Bone marrow (tissue), 2 donors: ENCODE measurements at places on chromosomes 11 and 22.

DNA sequence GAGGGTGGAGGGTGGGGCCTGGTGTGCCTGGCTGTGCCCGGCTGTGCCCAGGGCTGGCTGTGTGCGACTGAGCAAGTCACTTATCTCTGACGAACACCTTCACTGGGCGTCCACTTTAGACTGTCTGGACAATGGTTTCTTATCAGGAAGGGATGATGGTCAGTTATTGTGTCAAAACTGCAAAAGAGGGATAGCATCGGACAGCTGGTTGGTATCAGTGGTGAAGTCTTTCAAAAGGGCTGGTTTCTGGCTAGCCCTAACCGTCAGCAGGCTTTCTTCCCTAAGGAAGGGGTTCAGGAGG, 4.1 kb upstream of the MGAT3 start:
- no peak for DNase-seq

GRCh38 chr22:20199906-20200305, 49.1 kb upstream of the CCDC188 start:
- no peak for DNase-seq

DNA sequence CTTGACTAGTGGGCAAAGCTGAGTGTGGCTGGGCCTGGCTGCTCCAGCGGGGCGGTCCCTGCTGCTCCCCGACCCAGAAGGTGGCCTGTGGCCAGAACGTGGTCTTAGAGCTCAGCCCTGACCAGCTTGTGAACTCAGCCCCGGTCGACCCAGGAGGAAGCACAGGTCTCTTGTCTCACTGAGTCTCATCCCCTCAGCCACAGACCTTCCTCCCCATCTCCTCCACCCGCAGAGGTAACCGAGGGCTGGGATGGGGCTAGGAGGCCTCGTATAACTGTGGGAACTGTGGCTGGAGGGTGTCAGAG, 546.2 kb upstream of the B3GAT1 start:
- DNase-seq = no peak

DNA sequence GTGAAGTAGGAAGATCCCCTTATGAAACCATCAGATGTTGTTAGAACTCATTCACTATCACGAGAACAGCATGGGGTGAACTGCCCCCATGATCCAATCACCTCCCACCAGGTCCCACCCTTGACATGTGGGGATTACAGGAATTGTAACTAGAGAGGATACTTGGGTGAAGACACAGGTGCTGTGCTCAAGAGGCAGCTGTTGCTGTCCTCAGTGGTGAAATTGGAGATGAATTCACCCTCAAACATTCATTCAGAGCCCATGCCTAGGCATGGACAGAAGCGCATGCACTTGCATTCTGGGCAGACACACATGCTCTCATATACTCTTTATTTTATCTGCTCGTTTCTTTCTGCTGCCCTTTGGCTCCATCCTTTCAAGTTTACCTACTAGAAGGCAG, 385.0 kb downstream of the INSC start:
- DNase-seq = no peak

DNA sequence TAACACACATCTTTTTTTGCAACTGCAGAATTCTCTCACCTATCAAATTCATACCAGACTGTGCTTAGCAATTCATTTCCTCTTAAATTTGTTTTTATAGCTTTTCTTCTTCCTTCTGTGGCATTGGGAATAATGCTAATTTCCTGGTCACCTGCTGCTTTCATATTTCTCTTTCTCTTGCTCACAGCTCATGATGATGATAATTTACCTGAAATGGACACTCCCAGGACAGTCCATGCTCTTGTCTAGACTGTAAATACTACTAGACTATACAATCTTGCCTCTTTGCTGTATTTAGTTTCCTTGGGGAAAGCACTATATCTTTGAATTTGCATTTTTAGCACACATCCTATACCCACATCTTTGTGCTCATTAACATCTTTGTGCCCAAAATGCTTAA, 15.5 kb downstream of the CASP5 start:
- DNase-seq = no peak

GRCh38 chr11:58926695-58927094, 12.6 kb upstream of the GLYATL1 start:
- DNase-seq = no peak

- no peak for DNase-seq
These were observed 14.0 kb upstream of the SMIM38 start for GRCh38 chr11:69141742-69142141.

DNA sequence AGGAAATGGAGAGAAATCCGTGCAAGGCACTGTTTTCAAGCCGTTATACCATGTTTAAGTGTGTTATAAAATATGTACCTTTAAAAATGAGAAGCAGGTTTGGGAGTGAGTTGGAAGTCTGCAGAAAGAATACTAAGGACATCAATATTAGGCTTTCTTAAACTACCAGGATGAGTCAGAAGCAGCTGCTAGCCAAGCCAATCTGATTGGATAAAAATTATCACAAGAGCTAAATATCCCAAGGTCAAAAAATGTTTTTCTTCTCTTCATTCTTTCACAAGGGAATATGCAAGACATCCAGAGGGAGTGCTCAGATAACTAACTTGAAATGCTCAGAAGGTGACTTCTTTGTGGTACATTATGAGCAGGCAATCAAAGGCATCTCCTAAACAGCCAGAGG, 19.3 kb upstream of the CKAP5 start:
- DNase-seq = no peak

GRCh38 chr11:34641456-34641855, 20.6 kb downstream of the EHF start:
- no peak for DNase-seq

GRCh38 chr22:44571566-44572413, 73.8 kb upstream of the RTL6 start:
- DNase-seq = no peak

- no peak for DNase-seq
These were observed 46.4 kb downstream of the PPP6R3 start for GRCh38 chr11:68506908-68507307.

GRCh38 chr11:10641912-10642697, 51.5 kb downstream of the IRAG1 start:
- no peak for DNase-seq

- no peak for DNase-seq
These were observed 1417.1 kb downstream of the BRD1 start for GRCh38 chr22:48410536-48410935.

- no peak for DNase-seq
These were observed 1.2 kb downstream of the ELFN2 start for GRCh38 chr22:37425800-37426705.

GRCh38 chr11:67700548-67701262, 26.3 kb upstream of the ALDH3B2 start:
- no peak for DNase-seq

DNA sequence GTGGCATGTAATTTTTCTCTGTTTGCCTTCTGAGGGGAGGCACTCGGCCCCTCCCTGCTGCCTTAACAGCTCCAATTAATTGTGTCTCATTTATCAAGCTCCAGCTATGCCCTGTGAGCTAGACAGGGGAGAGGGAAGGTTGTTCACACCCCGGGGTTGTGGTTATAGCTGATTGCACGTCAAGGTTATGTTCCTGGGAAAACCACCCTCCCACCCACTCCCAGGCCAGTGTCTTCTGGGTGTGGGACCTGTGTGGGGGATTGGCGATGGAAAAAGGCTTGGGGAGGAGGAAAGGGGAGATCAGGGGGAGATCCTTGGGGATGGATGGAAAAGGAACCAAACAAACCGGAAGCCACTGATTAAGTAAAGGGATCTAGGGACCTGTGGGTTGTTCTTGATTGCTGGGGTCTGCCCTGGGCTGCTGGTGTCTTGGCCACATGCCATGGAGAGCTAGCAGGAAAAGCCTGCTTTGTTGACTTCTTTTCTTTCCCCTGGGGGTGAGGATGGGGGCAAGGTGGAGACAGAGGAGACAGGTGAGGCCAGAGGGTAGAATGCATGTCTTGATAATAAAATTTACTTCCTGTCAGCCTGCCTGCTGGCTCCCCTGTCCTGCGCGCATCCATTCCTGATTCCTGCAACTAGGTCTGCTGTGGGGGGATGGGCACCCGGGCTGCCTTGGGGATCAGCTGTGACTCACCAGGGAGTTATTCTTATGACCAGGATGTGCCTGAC, 13.5 kb upstream of the SORL1-AS1 start:
- DNase-seq = no peak

DNA sequence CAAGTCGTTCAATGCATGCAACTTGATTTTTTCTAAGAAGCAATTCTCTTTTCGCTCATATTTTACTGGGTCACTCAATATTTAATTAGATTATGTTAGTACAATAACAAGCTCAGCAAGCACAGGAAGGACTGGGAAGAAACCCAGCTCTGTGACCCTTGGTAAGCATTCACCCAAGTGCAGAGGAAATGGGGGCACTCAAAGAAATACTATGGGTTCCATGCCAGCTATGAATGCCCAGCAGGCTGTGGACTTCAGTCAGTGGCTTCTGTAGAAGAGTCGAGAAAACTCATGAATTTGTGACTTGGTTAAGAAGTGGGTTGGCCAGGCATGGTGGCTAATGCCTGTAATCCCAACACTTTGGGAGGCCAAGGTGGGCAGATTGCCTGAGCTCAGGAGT, 123.6 kb downstream of the GALNT18 start:
- DNase-seq = no peak

GRCh38 chr22:39254789-39255298, 10.1 kb upstream of the PDGFB start:
- no peak for DNase-seq

GRCh38 chr11:65866509-65867283, 5.9 kb downstream of the EFEMP2 start:
- no peak for DNase-seq

GRCh38 chr11:3128356-3129180, 36.5 kb downstream of the OSBPL5 start:
- DNase-seq = no peak

DNA sequence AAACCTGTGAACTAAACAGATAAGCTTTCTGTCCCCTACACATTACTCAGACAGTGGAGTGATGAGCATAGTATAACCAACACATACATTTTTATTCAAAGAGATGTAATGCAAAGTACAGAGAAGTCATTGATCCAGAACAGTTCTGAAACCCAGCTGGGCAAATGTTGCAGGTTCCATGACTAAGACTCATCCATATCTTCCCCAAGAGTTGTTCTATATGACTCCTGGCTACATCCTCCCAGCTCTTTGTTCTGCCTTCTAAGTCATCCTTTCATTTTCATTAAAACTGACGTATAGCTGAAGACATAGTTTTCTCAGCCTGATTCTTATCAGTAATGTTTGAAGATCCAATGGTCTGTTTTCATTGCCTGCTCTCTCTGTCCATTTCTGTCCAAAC, 47.3 kb downstream of the PLAAT5 start:
- DNase-seq = no peak

DNA sequence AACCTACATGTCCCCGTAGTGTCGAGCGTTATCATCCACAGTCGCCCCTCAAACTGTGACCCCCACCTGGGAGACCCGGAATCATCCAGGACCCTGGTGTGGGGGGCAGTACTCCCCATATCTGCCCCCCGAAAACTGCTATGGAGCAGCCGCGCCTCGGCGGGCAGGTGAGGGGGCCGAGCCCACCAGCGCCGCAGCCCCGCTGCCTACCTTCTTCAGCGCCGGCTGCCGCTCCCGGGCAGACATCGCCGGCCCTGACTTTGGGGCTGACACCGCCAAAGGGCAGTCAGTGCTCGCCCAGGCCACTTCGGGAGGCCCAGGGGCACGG, 825 bp downstream of the ARHGAP20 start:
- DNase-seq = no peak

DNA sequence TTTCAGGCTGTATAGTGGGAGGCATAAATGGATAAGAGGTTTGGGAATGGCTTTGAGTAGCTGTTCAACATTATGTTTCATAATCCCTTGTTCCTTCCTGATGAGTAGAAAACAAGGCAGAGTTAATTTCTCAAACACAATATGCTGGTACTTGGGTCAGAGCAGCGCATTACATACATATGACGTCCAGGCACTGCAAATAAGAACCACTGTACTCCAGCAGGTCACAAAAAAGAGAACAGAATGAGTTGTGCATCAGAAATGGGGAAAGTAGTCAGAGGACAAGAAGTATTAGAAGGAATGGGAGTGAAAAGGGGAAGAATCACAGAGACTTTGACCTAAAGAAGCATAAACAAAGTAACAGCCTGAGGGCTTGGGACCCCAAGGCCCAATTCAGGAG, 44.0 kb upstream of the RDX start:
- no peak for DNase-seq

- no peak for DNase-seq
These were observed 222.5 kb downstream of the SOX6 start for GRCh38 chr11:16133867-16134266.

DNA sequence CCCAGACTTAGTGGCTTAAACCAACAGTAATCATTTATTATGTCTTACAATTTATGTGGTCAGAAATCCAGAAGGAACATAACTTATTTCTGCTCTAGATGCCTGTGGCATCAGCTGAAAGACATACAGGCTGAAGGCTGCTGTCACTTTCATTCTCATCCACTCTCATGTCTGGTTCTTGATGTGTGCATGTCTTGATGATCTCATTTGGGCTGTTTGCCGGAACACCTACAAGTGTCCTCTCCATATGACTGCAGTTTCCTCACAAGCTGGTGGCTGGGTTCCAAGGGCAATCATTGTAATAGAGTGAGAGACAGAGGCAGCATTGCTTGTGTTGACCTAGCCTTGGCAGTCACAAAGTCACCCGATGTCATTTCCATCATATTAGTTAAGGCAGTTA, 1375.9 kb upstream of the RAG2 start:
- no peak for DNase-seq

GRCh38 chr11:133987171-133987570, 30.4 kb upstream of the IGSF9B start:
- no peak for DNase-seq

GRCh38 chr22:27850000-27850521, 48.5 kb upstream of the MN1 start:
- no peak for DNase-seq

DNA sequence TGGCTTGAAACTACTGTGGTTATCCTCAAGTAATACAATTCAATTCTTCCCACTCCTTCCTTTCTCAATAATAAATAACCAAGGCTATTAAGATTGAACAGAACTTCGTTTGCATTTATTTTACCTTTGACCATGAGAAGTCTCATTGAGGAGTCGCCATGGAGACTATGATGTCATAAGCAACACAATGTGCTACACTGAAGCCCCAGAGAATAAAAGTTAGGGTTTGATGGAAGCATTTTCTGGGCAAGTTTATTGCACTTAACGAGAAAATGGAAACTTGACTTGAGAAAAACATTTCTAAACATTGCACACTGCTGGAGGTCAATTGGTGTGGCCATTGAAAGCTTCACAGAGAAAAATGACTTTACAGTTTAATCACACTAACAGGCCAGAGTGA, 121.5 kb downstream of the FAM76B start:
- no peak for DNase-seq
